LNCaP clone FGC (cell line): ENCODE measurements at places on chromosomes 12 and 14.
A peak's percentile ranks its signal among the peaks of the same experiment; 100 is the strongest.

DNA sequence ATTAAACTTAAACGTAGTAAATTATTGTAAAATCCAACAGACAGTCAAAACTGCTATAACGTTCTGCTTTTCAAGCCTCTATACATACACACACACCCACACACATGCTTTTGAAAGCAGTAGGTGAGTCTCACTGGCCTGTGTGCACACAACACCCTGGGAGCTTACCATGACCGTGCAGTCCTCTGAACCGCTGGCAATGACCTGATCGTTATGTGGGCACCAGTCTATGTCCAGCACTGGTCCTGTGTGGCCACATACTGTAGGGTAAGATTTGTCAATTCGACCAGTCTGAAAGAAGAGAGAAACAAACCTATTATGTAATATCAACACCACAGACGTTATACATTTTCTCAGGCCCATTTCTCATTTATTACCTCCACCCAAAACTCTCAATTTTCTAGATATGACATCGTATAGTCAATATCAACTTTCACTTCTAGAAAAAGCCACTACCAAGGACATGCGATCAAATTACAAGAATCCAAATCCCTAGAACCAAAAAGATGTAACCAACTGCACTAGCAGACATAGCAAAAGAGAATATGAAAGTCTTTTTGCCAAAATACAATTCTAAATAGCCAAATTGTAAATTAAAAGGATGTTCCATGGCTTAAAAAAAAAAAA is 44.5 kb upstream of the SELPLG start:
- DNase-seq, result no peak

DNA sequence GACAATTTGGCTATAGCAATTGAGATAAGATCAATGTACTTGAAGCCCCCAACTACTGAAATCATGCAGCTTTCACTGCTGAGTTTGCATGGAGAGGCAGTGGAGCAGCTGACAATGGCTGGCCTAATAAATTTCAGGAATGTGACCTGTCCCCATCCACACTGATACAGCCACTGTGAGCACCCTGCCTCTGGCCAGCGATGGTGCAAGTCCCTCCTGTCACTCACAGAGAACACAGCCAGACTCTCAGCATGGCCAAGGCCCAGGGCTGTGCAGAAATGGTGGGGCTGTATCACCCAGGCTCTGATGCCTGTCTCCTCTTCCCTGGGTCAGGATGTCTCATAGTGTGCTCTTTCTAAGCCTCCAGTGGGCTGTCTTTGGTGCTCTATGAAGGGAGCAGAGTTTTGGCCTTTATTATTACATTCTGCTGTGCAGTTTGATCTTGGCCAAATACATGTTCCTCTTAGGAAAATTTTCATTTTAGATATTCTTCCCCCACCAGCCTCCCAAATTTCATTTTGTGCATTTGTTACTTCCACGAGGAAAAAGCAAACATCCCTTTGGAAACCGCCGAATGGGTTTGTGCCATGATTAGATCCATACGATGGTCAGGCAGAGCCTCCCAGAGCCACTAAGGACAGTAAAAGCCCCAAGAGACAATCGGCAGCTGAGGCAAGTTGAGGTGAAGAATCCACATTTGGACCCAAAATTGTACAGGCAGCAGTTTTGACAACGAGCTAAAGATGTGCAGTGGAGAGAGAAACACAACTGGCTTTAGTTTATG is 85.1 kb upstream of the WSCD2 start:
- DNase-seq, result no peak

DNA sequence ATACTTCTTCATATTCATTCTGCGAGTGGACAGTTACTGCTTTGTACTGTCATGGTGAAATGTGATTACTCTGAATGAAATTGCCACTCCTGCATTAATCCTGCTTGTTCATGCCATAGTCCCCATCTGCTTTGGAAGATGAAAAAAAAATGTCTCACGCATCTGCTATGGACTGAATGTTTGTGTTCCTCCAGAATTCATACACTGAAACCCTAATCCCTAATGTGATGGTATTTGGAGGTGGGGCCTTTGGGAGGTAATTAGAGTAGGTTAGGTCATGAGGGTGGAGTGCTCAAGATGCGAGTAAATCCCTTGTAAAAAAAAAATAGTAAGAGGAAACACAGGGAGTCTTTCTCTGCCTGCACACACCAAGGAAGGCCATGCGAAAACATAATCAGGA is 427.2 kb downstream of the TMTC2 start:
- no peak for DNase-seq

GRCh38 chr14:89409961-89410360 is 7.1 kb downstream of the FOXN3 start:
- DNase-seq, result no peak

- DNase-seq, result no peak
Measured at GRCh38 chr14:61646366-61647116, 48.8 kb upstream of the HIF1A start.

GRCh38 chr14:56137453-56137807 is 19.2 kb downstream of the PELI2 start:
- DNase-seq, result no peak

- no peak for DNase-seq
Measured at GRCh38 chr14:75331471-75331870, 52.8 kb downstream of the FOS start.

DNA sequence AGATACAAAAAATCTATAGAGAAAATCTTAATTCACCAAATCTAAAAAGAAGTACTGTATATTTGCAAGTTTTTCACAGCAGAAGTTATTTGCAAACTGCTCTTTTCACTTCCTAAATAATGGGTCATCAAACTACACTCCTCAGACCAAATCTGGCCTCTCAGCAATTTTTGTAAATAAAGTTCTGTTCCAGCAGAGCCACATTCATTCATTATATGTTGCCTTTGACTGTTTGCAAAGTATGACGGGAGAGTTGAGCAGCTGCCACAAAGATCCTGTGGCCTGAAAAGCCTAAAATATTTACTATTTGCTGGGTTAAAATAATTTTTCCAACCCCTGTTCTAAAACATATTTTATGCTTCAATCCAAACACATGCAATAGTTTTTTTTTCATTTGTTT is 1222.3 kb upstream of the SEL1L start:
- DNase-seq, result peak; percentile 0

- no peak for DNase-seq
Measured at GRCh38 chr12:26461776-26462175, 266.4 kb downstream of the SSPN start.

DNA sequence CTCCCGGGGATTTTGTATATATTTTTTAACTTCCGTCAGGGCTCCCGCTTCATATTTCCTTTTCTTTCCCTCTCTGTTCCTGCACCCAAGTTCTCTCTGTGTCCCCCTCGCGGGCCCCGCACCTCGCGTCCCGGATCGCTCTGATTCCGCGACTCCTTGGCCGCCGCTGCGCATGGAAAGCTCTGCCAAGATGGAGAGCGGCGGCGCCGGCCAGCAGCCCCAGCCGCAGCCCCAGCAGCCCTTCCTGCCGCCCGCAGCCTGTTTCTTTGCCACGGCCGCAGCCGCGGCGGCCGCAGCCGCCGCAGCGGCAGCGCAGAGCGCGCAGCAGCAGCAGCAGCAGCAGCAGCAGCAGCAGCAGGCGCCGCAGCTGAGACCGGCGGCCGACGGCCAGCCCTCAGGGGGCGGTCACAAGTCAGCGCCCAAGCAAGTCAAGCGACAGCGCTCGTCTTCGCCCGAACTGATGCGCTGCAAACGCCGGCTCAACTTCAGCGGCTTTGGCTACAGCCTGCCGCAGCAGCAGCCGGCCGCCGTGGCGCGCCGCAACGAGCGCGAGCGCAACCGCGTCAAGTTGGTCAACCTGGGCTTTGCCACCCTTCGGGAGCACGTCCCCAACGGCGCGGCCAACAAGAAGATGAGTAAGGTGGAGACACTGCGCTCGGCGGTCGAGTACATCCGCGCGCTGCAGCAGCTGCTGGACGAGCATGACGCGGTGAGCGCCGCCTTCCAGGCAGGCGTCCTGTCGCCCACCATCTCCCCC is 777 bp downstream of the ASCL1 start:
- no peak for DNase-seq

DNA sequence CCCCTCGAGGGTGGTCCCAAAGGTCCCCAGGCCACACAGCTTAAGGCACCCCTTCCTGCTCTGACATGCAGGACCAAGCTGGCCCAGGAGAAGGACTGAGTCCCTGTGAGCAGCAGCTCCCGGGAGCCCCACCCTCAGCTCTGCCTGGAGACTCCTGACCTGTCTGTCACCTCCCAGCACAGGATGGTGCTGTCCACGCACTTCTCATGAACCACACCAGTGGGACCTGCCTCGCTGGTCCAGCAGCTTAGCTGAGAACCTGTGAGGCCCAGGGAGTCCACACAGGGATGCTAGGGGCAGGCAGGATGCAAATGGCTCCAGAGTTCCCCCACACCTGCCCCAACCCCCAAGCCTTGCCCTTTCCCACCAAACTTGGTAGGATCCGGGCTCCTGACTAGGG is 27.7 kb downstream of the CCDC85C start:
- DNase-seq, result no peak

DNA sequence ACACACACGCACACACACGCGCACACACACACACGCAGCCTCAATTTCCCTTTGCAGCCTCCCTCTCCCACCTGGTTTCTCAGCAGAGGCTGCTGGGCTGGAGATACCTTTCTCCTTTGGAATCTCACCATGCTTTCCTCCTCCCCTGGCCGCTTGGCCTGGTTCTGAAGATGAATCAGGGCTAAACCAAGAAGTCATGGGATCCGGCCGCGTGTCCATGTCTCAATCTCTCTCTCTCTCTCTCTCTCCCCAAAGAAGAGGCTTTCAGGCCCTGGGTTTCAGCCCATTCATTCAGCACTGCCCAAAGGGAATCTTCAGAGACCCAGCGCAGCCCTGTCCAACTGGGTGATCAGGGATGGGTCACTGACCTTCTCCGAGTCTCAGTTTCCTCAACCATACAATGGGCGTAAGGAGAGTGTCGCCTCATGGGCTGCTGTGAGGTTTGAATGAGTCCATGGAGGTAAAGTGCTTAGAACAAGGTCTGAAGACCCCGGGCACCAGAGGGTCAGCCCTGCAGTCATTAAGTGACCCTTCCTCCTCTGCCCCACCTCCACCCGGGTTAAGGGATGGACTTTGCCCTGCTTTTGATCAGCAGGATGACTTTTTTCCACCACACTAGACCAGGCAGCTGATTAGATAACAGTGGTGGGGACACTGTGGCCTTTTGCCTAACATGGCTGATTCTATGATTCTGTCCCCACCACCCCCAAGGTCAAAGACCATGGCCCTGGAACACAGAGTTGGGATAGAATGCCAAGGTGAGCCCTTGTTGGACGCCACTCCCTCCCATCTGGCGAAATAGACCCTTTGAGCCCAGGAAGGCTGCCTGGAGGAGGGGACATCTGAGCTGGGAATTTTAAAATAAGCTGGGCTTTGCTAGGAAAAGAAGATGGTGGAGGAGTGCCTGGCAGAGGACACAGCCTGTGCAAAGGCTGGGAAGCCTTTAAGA is 42.1 kb downstream of the SCARB1 start:
- no peak for DNase-seq

DNA sequence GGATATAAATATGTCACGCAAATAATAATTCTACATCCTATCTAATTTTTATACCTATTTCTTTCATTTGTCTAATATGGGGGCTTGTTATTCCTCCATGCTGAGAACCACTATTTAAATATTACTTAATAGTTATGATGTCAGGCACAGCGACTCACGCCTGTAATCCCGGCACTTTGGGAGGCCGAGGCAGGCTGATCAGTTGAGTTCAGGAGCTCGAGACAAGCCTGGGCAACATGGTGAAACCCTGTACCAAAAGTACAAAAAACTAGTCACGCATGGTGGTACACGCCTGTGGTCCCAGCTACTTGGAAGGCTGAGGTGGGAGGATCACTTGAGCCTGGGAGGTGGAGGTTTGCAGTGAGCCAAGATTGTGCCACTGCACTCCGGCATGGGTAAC is 45.2 kb downstream of the GXYLT1 start:
- DNase-seq, result no peak

GRCh38 chr12:93536766-93537488 is 35.5 kb upstream of the SOCS2 start:
- DNase-seq, result no peak

- DNase-seq, result no peak
Measured at GRCh38 chr12:19082365-19082911, 47.1 kb upstream of the PLEKHA5 start.

DNA sequence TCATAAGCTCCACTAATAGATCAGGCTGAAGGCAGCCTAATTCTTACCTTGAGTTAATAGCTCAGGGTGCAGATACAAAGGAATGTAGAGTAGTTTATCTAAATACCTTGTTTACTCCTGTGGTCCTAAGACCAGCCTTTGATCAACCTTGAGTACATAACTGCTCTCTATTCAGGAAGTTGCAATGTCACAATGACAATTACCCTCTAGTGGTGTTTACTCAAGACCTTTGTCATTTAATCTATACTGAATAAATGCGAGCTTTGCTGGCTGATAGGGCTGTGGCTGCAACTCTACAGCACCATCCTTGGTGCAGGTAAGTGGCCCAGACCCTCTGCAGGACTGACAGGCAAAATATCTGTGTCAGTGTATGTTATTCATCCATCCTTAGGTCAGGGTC is 282.7 kb downstream of the ATXN7L3B start:
- no peak for DNase-seq

DNA sequence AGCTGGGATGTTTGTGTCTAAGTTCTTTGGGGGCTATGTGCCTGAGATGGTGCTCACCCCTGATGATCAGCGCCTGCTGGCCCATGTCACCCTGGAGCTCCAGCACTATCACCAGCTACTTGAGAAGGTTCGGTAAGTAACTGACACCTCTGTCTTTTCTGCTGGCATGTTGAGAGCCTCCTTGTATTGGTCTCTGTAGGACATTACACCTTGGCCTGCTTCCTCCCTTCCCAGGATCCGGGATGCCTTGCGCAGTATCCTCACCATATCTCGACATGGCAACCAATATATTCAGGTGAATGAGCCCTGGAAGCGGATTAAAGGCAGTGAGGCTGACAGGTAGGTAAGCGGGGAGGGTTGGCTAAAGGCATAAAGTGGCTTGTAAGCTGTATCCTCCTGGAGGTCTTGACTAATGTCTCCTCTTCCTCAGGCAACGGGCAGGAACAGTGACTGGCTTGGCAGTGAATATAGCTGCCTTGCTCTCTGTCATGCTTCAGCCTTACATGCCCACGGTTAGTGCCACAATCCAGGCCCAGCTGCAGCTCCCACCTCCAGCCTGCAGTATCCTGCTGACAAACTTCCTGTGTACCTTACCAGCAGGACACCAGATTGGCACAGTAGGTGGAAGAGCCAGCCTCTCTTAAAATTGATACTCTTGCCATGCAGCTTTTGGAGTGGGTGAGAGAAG is 5.5 kb downstream of the DDIT3 start:
- no peak for DNase-seq

- no peak for DNase-seq
Measured at GRCh38 chr12:11007608-11008007, 9.5 kb upstream of the TAS2R20 start.

- peak; percentile 64 for DNase-seq
Measured at GRCh38 chr14:90508536-90509254, 111.9 kb downstream of the CALM1 start.

GRCh38 chr12:12097891-12098690 is 27.4 kb downstream of the BCL2L14 start:
- no peak for DNase-seq
